ENCODE measurements at places on chromosomes 2 and 18.
A peak's percentile ranks its signal among the peaks of the same experiment; 100 is the strongest.

- DNase-seq: no peak
Observed at GRCh38 chr2:30664761-30665358, 142.4 kb downstream of the CAPN13 start.

GRCh38 chr2:18791172-18791797 lies 201.9 kb upstream of the NT5C1B start:
- no peak for DNase-seq

DNA sequence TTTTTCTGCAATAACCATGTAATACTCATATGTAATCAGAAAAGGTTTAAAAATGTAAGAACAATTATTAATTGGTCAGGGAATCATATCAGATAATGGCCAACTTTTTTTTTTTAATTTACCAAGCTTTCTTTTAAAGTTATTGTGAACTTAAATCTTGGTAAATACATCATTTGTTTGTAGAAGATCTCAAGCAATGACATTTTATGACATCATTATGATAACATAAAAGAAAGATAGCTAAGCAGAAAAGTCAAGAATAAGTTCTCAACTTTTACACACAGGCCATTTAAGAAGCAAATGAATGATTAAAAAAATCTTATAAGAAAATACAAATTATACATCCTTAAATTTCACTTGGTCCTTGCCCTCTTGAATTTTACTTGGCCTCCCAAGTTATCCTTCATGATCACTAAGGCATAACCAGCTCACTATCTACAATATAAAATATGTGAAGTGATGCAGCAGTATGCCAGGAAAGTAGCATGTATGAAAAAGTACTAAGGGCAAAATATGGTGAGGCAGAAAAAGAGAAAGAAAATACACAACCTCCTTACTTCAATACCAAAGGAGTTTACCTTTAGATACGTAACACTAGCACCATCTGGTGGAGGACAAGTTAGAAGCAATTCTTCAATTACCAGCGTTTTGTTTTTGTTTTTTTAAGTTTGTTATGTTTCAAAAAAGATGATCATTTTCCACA lies 116.6 kb downstream of the SRBD1 start:
- peak; percentile 85 for DNase-seq

DNA sequence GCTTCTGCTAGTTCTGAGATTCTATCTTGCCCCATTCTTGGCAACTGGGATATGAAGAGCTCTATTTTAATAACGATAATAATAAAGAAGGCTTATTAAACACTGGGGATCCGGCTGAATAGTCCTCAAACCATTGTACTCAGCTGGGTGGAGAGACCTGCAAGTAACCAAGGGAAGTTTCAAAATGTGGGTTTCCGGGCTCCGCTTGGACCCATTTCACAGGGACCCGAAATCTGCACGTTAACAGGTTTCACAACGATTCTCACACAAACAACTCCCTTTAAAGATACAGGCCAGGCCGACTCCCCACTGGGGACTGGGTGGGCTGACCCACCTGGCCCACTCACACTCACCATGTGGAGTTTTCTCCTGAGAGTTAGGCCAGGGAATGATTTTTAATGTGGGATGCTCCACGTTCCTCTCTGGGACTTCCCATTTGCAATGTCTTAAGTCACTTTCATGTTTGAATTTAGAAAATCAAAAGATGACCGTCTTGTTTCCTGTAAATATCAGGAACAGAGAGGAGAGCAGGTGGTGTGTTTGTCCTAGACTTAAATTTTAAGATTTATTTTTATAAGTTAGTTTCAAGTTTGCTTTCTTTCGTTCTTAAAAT lies 96.3 kb downstream of the SH3RF3 start:
- DNase-seq: no peak

- DNase-seq: peak; percentile 40
Observed at GRCh38 chr2:176997074-176997791, 215.4 kb upstream of the HNRNPA3 start.

- DNase-seq: peak; percentile 58
Observed at GRCh38 chr2:145416640-145417039, 896.7 kb upstream of the ZEB2 start.

GRCh38 chr2:130894326-130894942 lies 57.7 kb downstream of the ARHGEF4 start:
- no peak for DNase-seq

- peak; percentile 70 for DNase-seq
Observed at GRCh38 chr2:174682578-174683391, 81.5 kb downstream of the CHRNA1 start.

DNA sequence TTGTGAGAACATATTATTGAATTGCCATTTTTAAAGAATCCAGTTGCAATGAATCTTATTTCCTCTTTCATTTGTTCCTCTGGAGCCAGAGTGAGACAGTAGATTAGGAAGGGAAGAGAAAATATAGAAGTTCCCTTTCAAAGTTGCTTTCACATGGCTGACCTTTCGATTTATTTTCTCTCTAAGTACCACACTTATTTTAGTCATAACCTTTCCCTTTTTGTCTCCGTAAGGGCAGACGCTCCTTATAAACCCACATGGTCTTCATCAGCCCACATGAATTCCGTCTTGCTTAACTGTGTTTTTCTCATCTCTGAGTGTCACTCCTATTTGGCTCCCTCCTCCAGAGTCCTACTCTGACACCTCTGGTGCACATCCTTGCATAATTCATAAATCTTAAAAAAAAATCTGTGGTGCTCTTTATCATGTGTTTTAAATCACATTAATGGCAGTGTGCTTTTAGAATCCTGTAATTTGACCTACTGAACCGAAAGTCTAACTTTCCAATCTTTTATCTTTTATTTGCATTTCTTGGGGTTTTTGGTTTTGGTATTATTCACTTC lies 38.5 kb upstream of the ZNF396 start:
- peak; percentile 43 for DNase-seq

DNA sequence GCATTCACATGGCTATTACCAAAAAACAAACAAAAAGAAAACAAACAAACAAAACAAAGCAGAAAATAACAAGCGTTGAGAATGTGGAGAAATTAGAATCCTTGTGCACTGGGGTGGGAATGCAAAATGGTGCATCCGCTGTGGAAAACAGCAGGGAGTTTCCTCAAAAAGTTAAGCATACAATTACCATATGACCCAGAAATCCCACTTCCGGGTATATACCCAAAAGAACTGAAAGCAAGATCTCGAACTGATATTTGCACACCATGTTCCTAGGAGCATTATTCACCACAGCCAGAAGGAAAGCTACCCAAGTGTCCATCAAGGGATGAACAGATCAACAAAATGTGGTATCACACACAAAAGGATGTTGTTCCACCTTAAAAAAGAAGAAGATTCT lies 17.9 kb upstream of the TEX51 start:
- DNase-seq: no peak

GRCh38 chr2:241064008-241064801 lies 37.9 kb downstream of the MTERF4 start:
- DNase-seq: peak; percentile 33

GRCh38 chr18:38698088-38698487 lies 1132.5 kb upstream of the CELF4 start:
- no peak for DNase-seq

DNA sequence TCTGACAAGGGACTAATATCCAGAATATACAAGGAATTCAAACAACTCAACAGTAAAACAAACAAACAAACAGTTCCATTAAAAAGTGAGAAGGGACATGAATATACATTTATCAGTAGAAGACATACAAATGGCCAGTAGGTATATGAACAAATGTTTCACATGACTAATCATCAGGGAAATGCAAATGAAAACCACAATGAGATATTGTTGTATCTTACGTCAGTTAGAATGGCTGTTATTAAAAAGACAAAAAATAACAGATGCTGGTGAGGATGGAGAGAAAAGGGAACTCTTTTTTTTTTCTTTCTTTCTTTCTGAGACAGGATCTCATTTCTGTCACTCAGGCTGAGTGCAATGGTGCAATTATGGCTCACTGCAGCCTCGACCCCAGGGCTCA lies 175.5 kb downstream of the CAMKMT start:
- peak; percentile 10 for DNase-seq

- DNase-seq: no peak
Observed at GRCh38 chr2:216159144-216159543, 50.0 kb downstream of the XRCC5 start.

DNA sequence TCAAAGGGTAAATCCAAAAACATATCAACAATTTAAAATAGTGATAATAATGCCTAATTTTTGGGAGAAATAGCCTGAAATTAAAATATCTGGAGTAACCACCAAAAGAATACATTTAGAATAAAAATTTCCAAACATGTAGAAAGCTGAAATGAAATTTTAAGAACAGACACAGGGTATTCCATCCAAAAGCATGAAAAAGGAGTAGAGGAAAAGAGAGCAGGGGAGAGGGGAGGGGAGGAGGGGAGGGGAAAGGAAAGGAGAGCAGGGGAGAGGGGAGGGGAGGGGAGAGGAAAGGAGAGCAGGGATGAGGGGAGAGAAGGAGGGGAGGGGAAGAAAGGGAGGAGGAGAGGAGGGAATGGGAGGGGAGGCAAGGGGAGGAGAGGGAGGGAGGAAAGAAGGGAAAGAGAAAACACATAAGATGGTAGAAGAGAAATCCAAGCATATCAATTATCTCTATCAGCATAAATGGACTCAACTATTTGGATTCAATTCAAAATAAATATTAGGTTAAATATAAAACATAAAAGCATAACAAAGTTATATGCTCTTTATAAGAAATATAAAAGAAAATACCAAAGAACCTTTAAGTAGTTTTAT lies 141.1 kb downstream of the ZNF385B start:
- DNase-seq: no peak

Measured in hematopoietic multipotent progenitor cell treated with erythropoietin and hydrocortisone succinate and interleukin-3 and kit ligand, for 4 days (in vitro differentiated cells).